Vagina (tissue), 2 donors: ENCODE measurements at places on chromosomes 6 and 20.

- DNase-seq = no peak
Observed at GRCh38 chr6:148852688-148853087, 105.9 kb downstream of the UST start.

GRCh38 chr20:63966944-63967322 is 2.8 kb downstream of the ZNF512B start:
- no peak for DNase-seq

GRCh38 chr6:72661411-72661810 is 39.5 kb downstream of the KCNQ5 start:
- DNase-seq = no peak

GRCh38 chr20:51600016-51600420 is 57.5 kb upstream of the NFATC2 start:
- no peak for DNase-seq

DNA sequence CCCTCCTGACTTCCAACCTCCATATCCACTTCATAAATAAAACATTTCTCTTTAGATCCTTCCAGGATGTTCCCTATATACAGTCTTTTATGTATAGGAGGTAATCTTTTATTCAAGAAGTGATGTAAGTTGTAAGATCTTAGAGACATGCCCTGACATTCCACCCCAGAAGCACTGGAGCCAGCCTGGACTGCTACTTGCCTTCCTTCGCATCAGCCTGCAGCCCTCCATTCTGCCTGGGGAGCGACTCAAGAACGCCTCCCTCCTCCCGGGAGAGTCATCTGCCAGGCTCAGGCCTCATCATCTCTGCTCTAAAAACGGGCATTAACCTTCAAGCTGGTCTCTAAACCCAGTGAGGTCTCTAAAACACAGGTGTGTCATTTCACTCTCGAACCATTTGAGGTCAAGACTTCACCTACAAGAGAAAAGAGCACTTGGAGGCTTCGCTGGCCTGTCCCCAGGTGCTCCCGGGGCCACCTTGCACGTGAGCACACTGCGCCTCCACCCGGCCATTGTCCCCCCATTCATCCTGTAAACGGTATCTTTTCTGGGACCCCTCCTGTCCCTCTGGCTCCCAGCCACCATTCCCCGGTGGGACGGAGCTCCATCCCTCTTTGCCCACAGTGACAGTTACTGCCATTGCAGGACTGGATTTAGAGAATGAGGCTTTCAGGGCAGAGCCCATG is 107.5 kb upstream of the PDE10A start:
- no peak for DNase-seq

DNA sequence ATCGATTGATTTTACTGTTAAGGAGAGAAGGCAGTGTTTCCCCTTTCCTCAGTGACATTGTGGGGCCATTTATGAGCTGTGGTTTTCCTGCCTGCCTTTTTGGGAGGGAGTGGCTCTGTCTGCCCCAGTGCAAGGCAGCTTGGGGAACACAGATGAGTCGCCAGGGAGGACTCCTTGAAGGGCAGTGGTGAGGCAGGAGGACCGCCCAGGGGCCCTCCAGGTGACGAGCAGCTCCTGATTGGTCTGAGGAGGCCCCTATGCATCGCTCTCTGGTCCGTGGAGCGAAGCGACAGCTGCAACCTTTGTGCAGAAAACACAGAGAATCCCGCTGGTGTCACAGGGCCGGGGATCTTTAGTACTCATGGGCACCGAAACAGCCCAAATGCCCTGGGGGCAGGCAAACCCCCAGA is 100.3 kb downstream of the TMEM242 start:
- peak; percentile 80 for DNase-seq

DNA sequence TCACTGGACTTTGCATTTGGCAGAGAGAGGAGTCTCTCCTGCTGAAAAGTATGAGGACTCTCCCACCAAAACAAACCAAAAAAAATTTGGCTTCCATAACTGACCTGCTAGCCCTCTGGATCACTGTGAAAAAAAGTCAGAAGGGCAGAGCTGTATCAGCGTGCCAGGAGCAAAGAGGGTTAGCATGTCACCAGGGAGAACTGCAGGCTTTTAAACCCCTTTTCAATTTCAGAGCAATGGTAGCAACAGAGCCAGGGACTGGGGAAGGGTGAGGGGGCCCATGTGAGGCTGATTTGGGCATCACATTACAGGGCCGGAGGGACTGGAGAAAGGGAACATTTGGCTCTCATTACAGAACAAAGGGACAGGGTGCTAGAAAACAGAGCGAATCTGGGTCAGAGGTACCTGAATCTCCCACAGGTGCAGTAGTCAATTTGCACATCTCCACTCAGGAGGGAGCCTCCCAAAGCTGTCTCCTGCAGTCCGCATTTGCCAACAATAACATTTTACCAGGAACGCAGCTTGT is 185.7 kb upstream of the EYA4 start:
- no peak for DNase-seq

DNA sequence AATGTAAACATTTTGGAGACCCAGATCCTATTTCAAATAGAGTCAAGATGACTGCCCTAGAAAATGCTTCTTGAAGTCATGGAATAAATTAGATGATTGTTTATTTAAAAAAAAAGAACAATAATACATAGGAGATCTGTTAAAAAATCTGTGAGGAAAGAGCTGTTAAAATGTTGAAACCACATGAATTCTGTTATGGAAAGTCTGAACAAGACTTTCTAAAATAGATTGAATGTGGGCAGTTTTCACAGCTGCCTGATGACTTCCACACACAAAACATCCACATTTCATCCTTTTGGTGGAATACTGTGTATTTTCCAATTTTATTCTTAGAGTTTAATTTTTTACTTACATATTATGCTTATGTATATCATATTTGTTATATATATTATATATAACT is 186.1 kb downstream of the LAMA2 start:
- no peak for DNase-seq

DNA sequence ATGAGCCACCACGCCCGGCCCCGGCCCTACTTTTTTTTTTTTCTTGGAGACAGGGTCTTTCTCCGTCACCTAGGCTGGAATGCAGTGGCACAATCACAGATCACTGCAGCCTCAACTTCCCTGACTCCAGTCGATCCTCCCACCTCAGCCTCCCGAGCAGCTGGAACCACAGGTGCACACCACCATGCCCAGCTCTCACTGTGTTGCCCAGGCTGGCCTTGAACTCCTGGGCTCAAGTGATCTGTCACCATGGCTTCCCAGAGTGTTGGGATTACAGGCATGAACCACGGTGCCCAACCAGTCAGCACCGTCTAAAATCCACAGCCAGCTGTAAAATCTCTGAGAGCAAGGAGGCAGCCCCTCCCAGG is 17.4 kb downstream of the SLC17A9 start:
- no peak for DNase-seq

DNA sequence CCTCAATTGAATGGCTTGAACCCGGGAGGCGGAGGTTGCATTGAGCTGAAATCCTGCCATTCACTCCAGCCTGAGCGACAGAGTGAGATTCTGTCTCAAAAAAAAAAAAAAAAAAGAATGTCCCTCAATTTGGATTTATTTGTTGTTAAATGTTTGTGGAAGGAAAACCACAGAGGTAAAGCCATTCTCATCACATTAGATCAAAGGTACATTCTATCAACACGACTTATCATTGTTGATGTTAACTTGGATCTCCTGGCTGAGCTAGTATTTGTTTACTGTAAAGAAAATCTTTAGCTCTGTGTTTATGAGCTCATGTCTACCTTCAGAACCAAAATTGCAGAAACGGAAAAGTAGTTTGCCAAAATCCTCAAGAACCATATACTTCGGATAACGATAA is 91.4 kb upstream of the SALL4 start:
- no peak for DNase-seq

DNA sequence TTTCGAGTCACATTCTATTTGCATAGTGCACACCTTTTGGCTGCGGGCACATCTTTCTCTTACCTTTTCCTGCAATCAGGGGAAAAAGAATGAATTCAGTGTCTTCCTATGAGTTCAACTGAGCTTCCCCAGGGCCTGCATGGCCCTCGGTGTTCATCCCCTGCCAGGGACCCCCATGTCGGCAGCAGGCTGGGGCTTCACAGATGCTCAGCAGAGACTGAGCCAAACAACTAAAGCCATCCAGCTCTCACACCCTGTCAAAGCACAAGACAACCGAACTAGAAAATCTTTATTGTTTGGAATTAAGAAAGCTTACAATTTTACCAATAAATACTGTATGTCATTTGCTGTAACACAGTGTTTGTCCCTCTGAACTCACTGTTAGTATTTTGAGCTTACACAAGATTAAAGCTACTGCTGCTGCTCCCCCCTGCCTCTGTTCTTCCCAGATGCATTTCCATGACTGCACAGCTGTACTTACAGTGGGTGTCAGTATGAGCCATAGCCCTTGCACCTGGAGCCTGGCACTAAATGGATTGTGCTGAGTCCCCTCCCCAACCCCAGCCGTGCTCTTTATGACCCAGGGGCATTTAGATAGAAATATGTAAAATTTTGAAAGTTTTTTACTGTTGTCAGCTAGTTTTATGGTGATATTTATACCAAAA is 205.8 kb downstream of the TMEM242 start:
- no peak for DNase-seq

GRCh38 chr20:8334641-8335040 is 202.6 kb downstream of the PLCB1 start:
- DNase-seq = no peak
